ENCODE measurements at places on chromosomes 2 and 18.

DNA sequence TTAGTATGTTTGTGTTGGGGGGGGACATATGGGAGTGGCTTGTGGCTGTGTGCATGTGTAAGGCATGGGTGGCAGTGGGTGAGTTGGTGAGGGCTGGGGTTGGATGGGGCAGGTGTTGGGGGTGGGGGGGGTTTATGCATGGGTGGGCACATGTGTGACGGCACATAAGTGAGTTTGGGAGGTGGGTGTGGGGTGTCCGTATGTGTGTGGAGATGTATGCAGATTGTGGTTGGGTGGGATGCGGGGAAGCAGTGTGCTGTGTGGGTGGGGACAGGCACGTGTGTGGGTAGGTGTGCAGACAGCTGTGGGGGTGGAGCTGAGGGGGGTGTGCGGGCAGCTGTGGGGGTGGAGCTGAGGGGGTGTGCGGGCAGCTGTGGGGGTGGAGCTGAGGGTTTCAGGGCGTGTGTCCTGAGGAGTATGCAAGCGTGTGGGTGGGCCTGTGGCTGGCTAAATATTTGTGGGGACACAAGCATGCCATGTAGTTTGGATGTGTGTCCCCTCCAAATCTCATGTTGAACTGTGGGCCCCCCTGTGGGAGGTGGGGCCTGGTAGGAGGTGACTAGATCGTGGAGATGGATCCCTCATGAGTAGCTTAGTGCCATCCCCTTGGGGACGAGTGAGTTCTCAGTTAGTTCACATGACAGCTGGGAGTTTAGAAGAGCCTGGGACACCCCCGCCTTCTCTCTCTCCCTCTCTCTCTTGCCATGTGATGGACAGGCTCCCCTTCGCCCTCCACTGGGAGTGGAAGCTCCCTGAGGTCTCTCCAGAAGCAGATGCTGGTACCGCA, 59.4 kb downstream of the ANKMY1 start:
- DNase-seq: no peak

DNA sequence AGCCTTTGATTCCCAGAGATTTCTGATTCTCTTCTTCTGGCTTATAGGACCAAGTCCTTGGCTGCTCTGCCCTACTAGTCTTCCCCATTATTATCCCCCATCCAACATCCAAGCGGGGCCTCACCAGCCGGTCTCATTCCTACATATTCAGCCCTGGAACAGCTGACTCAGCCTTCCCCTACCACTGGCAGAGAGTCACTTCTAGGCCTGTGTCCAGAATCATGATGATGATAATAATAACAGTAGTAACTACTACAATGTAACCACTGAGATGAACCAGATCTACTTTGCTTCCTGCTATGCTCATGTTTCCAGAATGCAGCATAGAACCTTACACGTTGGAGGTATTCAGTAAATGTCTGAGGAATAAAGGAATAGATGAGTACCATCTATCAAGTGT, 295.2 kb downstream of the SRBD1 start:
- DNase-seq: no peak

GRCh38 chr18:49514577-49514976, 27.5 kb upstream of the C18orf32 start:
- DNase-seq: no peak

DNA sequence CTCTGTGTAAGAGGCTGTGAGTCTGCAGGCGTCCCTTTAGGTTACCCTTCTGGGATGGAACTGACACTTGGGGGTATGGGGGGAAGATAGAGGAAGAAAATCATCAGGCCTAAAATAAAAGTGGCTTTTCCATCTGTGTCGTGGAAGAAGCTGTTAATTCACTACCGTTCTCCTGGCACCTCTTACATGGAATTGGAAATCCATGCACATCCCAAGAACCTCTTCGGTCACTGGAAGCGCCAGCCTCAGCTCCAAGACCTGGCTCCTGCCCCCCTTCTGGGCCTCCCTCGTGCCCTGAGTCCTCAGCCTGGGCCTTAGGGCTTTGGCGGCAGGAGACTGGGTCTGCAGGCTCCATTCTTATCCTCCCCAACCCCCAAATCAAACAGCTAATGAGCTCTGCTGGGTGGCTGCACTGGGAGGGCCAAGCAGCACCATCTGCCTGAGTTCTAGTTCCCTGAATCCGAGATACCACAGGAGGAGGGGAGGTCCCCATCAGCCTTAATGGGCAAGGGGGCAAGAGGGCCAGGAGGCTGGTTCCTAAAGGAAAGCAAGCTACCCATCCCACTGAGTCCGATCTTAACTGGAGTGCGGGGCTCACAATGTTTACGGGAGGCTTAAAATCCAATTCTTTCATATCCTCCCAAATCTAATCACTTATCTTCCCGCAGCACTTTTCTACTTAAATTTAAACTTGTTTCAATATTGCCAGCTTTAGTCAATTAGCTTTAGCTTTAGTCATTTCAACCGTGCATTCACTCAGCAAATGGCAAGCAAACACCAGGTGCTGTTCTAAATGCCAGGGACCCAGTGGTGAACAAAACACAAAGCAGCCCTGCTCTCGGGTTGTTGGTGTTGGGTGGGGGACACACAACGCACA, 52.8 kb downstream of the FAM178B start:
- no peak for DNase-seq

DNA sequence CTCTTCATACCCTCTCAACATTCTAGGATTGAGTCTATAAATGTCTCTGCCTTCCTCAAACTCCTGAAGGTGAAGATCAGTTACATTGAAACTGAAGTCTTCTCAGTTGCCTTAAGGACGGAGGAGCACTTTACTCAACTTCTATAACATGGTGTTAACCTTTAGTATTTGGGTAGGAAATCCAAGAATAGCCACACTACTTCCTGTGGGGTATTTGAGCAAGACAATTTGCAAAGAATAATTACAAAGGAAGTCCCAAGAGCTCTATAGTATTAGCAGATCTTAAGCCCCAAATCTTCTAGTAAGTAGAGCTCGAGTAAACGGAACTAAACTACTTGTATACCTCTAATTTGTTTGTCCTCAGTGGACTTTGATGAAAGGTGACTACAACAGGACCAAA, 80.9 kb downstream of the SP100 start:
- no peak for DNase-seq

DNA sequence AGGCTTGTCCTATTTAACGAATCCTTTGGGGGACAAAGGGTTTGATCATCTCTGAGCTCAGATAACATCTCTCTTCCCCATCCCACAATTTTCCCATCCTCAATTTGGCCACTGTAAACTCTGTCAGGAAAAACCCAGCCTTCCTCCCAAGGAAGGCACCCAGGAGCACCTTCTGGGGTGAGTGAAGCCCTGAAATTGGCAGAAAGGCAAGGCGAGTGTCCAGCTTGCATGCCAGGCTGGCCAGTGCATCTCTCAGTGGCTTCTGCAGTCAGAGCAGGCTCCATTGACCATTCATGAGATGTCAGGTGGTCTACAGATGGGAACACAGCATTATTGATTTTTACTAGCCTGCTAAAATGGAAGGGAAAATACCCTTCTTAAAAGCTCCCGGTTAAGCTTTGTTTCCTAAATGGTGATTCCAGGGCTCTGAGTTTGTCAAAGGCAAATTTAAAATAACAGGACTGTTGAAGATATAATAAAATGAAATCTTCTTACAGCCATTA, 83.2 kb upstream of the BOD1L2 start:
- no peak for DNase-seq

- peak; percentile 33 for DNase-seq
Observed at GRCh38 chr2:24315669-24316068, 44.7 kb downstream of the ITSN2 start.

DNA sequence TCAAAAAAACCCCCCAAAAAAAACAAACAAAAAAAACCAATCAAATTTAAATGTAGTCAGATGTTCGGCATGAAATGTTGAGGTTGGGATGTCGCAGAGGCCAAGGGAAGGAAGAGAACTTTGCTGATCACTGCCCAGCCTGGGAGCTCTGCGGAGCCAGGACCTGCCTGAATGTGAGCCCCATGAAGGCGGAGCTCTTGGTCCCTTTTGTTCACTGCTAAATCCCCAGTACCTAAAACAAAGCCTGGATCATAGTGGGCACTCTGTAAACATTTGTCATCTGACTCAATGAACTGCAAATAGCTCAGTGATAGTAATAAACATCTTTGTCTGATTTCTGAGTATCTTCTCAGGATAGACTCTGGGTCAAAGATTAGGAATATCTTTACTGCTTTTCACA, 64.0 kb downstream of the NGEF start:
- DNase-seq: no peak

DNA sequence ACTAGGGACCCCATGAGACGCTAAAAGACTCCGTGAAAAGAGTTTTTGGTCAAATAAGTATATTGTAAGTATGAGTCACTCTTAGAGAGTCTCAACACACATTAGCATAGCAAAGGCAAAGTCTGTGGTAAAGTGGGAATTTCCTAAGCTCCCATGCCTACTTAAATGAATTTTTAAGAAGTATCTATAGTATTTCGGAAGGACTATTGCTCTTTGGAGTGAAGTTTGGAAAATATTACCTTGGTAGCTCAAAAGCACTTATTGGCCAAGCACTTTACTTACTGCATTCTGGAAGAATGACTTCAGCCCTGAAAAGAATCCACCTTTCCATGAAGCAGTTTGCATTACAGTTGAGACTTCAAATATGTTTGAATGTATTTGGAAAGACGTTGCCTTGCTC, 57.1 kb downstream of the CAVIN2 start:
- no peak for DNase-seq

DNA sequence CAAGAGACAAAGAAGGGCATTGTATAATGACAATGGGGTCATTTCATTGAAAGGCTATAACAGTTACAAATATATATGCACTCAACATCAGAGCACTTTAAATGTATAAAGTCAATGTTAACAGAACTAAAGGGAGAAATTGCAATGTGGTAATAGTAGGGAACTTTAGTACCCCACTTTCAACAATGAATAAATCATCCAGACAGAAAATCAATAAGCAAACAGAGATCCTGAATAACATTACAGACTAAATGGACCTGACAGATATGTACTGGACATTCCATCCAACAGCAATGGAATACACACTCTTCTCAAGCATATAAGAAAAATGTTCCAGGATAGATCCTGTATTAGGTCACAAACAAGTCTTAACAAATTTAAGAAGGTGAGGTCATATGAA, 90.5 kb upstream of the ALKAL2 start:
- no peak for DNase-seq

DNA sequence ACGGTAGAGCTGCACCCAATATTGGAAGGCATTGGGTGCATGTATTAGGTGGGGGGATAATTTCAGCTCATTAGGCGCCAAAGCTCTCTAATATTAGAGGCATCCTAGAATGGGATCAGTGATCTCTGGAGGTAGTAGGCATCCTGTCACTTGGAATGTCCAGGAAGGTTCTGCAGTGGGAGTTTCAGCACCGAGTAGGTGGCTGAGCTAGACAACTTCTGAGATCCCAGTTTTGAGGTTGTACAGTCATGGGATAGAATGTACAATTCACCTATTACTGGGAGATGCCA, 210.9 kb downstream of the MYCN start:
- no peak for DNase-seq

DNA sequence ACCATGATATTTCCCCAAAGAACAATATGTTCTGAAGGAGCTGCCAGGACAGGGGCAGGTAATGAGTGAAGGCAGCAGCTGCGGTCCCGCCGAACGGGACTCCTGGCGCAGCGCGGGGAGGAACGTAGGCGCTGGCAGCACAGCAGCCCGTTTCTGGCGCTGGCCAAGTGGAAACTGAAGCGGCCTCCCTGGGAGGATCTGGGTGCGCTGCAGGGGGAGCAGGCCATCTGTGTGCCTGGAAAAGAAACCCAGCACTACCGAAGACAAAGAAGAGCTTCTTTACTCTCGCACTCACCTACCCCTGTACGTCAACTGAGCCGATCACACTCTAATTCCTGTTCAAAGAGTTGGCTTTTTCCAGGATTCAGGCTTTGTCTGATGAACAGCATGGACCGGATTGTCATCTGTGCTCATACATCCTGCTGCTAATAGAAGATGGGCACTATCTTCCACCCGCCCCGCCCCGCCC, 11.8 kb downstream of the G6PC2 start:
- no peak for DNase-seq

DNA sequence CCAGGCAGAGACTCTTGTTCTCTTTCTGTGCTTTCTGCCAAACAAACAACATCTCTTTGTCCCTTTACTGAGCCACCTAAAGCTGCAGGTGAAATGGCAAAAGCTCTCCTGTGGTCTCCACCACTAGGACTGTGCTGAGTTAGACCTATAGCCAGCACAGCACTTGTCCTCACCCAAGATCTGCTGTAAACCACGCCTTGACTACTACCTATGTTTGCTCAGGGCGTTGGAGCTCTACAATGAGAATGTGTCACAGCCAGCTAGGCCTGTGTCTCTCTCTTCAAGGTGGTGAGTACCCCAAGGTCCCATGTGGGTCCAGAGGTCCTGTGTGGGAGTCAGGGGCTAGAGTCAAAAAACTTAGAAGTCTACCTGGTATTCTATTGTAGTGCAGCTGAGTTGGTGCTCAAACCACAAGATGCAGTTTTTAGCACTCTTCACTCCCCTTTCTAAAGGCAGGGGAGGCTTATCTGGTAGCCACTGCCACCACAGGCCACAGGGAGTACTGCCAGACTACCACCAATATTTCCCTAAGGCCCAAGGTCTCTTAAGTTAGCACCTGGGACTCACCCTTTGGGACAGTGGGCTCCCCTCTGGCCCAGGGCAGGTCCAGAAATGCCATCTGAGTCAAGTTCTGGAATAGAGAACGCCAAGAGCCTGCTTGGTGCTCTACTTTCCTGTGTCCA, 96.8 kb upstream of the RPRM start:
- no peak for DNase-seq

GRCh38 chr2:233980955-233981561, 63.9 kb downstream of the TRPM8 start:
- DNase-seq: no peak

GRCh38 chr2:7752291-7752690, 835.1 kb downstream of the RNF144A start:
- DNase-seq: no peak

DNA sequence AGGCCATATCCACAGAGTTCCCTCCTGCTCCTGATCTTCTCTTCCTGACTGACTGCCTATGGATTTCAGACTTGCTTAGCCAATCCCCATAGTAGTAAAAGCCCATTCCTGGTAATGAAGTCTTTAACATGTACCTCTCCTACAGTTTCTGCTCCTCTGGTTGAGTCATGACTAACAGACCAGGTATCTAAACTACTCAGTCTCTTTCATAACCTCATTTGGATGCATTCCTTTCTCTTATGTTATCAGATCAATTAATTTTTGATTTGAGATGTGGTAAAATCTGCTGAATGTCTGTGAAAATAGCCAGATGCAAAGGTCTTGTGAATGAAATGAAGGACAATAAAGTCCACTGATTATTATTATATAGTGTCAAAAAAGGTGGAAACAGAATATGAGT, 198.0 kb downstream of the NBAS start:
- no peak for DNase-seq

- DNase-seq: no peak
Observed at GRCh38 chr2:168599738-168600137, 143.7 kb downstream of the CERS6 start.

GRCh38 chr2:11096591-11096990, 58.7 kb upstream of the SLC66A3 start:
- no peak for DNase-seq

- DNase-seq: no peak
Observed at GRCh38 chr18:2680216-2680792, 24.8 kb downstream of the SMCHD1 start.

- DNase-seq: no peak
Observed at GRCh38 chr2:171862501-171862900, 31.5 kb downstream of the SLC25A12 start.

Measured in activated CD4-positive, alpha-beta memory T cell treated with anti-CD3 and anti-CD28 coated beads for 36 hours (primary cell).